ENCODE measurements at places on chromosomes 4 and X.

DNA sequence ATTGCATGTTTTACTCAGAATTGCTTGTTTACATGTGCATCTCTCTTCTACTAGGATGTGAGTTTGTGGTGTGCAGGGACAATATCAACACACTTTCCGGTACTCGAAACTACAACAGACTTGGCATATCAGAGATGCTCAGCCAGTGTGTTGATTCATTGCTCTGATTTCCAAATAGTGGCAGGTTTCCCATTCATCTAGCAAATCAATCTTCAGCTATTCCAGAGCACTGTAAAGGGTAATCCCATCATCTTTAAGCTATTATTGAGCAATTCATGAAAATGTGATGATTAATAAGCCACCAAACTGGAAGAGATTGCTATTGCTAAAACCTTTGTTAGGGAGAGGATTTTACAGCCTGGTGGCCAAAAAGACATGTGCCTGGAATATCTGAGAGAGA lies 574.2 kb upstream of the CPEB2 start:
- DNase-seq: no peak

GRCh38 chrX:57918750-57919436 lies 8.6 kb upstream of the ZXDA start:
- no peak for DNase-seq

- no peak for DNase-seq
These were observed 229.5 kb downstream of the GALNTL6 start for GRCh38 chr4:172042714-172043114.

DNA sequence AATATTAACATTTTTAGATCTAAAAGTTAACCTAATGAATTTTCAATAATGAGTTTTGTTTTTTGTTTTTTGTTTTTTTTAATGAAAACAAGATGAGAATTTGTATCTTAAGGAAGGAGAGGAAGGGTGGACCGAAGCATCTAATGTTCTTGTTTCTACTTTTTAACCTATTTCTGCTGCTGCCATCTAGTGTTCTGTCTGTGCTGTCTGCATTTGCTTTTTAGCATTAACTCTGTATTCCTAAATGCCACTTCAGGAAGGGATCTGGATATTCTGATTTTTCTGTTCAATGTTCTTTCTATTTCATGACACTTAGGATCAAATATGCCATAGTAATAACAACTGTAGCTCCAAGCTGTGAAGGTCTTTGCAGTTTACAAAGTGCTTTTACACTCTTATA lies 161.7 kb downstream of the BRWD3 start:
- DNase-seq: no peak

DNA sequence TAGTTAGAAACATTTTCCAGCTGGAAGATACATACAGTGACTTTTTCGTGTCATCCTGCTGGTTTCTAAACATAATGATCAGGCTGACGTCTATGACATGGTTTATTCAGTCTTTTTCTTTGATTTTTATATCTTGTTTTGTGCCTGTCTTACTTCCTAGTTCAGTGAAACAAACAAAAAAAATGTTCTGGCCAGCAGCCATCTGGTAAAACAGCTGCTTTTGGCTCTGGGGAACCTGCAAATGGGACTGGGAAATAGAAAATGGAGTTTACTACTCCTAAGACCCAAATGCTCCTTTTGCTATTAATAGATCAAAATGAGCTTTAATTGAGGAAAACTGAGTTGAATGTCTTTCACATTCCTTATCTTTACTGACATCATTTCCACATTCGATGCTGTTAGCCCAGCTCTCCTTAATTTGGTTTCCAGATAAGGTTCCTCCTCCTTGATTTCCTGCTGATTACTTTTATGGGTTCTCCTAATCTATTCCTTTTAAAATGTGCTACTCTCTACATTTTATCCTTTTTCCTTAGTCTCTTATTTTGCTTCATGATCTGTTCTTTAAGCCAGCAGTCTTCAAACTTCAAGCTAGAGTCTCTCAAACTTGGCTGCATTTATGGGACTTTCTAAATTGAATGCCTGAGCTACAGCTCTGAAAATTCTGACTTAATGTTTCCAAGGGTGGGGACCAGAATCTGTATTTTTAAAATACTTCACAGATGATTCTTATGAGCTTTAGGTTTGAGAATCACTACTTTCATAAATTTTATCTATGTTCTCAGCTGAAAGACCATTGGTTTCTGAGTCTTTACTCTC lies 499.5 kb downstream of the ANKRD50 start:
- DNase-seq: no peak

- DNase-seq: no peak
These were observed 129.0 kb upstream of the TEX13A start for GRCh38 chrX:105349476-105349875.

DNA sequence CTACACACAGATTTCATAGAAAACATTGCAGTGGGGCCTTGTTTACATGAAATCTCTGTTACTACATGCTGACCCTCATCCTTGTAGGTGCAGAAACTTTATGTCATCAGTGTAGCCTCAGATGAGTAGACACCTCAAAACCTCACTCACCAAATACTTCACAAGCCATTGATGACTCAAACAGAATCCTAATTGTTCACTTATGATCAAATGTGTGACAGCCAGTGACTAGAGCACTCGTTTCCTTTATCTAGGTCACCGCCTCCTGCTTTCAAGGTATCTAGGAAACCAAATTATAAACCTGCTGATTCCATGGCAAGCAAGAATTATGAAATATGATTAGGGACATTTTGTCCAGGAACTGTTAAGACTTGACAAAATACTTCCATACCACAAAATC lies 255.8 kb upstream of the GPRIN3 start:
- DNase-seq: no peak

GRCh38 chr4:94486372-94486801 lies 34.6 kb downstream of the PDLIM5 start:
- no peak for DNase-seq

GRCh38 chr4:24547979-24548378 lies 36.4 kb downstream of the DHX15 start:
- DNase-seq: no peak

GRCh38 chrX:118971552-118971951 lies 2.9 kb upstream of the LONRF3 start:
- no peak for DNase-seq

DNA sequence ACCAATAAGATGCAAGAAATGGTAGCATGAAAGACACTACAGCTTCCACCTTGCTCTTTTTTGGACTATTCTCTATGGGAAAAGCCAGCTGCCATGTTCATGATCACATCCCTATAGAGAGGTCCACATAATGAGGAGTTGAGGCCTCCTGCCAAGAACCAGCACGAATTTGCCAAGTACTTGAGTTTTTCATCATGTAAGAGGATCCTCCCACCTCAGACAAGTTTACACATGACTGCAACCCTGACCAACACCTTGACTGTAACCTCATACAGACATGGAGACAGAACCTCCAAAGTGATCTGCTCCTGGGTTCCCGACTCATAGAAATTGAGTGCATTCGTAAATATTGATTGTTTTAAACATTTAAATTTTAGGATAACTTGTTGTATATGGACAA lies 135.2 kb upstream of the TSPAN5 start:
- no peak for DNase-seq

DNA sequence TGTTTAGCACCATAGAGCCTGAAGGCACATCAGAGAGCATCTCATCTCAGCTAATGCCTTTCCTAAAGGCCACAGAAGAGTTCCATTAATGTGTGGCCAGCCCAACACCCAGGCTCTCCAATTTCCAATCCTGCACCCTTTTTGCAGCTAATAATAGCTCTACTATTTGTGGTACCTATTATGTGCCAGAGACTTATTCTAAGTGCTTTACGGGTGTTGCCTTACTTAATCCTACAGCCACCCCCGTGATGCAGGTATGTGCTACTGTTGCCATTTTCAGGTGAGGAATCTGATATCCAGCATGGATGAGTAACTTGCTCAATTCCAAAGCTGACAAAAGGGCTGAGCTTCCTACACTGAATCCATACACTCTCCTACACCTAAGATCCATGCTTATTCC lies 217.6 kb upstream of the GALNT7 start:
- DNase-seq: no peak

GRCh38 chrX:4905576-4905975 lies 1192.1 kb upstream of the PRKX start:
- DNase-seq: no peak

DNA sequence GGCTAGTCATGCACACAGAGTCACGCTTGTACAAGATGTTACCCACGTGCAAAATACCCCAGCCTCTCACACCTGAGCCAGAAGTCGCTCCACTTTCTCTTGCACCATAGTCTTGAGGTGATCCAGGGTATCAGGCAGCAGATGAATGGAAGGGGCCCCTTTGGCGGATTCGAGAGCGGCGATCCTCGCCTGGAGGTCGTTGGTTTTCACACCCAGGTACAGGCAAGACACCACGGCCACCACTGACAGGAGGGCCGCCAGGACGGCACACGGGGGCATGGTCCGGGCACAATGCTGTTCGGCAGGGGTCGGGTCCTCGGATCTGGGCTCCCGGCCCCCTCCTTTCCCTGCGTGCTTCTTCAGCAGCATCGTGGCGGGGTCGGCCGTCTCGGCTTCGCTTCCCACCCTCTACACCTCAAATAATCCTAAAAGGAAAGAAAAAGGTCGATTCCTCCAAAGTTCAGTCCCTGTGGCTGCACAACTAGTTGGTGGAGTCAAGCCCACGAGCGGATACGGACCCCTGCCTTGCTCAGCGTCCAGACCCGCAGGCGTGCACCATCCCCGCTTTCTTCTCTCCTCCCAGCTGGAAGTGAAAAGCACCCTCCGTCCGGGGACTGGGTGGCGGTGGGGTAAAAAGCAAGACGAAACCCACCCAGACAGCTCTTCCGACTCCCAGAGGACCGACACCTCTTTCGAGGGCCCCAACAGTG lies 652 bp downstream of the COL25A1 start:
- DNase-seq: no peak

DNA sequence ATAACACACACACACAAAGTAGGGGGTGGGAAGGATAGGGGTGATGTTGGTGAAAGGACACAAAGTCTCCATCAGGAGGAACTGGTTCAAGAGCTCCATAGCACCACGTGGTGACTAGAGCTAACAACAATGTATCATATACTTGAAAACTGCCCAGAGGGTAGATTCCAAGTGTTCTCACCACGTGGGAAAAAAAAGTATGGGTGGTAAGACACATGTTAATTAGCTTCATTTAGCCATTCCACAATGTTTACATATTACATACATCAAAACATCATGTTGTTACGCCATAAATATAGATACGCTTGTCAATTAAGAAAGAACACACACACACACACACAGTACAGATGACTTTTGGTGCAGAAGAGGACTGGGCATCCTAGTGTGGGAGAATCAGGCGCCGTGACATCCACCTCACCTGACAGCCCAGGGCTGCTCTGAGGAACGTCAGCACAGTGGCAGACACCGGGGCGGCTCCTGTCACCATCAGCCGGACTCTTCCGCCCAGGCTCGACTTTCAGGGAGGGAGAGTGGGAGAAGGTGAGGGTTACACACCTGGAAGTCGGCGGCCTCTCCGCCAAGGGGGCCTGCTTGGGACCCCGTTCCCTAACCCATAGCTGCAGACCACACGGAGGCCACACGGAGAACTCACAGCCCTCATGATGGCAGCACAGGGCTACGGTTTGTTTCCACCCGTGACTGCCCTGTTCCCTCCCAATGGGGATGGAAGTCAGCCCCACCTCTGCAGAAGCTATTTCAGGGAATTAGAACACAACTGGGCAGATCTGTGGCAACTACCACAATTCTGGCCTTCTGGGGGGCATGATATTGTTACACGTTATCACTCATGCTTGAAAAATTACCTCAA lies 31.8 kb upstream of the CENPU start:
- no peak for DNase-seq

GRCh38 chr4:176308441-176308840 lies 11.3 kb upstream of the SPCS3 start:
- DNase-seq: no peak

DNA sequence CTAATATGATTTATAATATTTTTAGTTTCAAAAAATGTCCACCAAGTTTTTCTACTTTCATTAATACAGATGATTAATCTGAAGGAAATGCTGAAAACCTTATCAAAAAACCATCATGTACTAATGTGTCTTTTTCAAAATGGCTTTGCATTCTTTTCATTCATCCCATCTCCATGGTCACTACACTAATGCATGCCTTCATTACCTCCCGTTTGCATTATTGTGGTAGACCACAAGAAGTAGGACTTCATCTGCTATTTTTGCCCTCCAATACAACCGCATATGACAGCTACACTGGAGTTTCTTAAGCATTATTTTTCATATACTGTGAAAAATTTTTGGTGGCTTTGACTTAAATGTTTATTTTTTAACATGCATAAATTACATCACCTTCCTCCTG lies 37.9 kb upstream of the FSTL5 start:
- DNase-seq: no peak

GRCh38 chrX:6768881-6769280 lies 234.0 kb upstream of the VCX3A start:
- no peak for DNase-seq

DNA sequence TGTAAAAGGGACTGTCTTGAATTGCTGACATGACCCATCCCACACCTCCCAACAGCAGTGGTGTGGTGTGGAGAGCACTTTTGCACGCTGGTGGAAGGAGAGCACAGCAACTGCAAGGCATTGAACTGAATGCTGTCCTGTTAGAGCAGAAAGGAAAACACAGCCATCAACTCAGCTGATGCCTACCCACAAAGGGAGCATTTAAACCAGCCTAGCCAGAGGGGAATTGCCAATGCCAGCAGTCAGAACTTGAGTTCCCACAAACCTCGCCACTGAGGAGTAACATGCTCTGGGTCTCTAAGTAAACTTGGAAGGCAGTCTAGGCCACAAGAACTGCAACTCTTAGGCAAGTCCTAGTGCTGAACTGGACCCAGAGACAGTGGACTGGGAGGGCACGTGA lies 31.9 kb downstream of the MAGED4 start:
- no peak for DNase-seq

DNA sequence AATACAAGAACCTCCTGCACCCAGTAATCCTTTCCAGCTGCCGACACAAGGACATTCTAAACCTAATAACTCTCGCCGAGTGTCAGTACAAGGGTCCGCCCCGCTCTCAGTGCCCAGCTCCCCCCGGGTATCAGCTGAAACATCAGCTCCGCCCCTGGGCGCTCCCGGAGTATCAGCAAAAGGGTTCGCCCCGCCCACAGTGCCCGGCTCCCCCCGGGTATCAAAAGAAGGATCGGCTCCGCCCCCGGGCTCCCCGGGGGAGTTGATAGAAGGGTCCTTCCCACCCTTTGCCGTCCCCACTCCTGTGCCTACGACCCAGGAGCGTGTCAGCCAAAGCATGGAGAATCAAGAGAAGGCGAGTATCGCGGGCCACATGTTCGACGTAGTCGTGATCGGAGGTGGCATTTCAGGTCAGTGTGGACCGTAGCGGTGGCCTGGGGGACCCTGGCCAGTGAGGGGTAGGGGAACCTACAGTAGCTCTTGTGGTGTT lies at the start of gene MAOA:
MAOA (plus strand) TSS at position 295 of the 490 bp plus-strand sequence; CDS start at position 338, 43 bp downstream.
- DNase-seq: peak; percentile 41

DNA sequence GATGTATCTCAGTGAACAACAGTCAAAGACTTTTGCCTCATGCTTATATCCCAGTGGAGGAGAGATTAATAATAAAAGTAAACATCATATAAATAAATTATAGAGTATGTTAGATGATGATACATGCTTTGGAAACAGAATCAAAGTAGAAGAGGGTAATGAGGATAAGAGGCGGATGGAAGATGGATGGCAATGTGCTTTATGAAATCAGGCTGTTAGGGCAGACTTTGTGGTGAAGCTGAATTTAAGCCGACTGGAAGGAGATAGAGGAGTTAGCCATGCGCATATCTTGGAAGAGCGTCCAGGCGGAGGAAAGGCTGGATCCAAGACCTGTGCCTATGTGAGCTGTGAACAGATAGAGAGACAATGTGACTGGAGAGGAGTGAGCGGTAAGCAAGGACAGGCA lies 74.9 kb upstream of the GUCY1A1 start:
- no peak for DNase-seq

Measured in omental fat pad (tissue), 4 donors.